ENCODE measurements at places on chromosomes 7 and 10.

GRCh38 chr10:97598407-97599271 is 9.1 kb downstream of the C10orf62 start:
- no peak for DNase-seq

- DNase-seq: no peak
These were observed 15.3 kb downstream of the CCDC7 start for GRCh38 chr10:32461203-32461602.

GRCh38 chr7:139669106-139670061 is 108.4 kb downstream of the HIPK2 start:
- no peak for DNase-seq

DNA sequence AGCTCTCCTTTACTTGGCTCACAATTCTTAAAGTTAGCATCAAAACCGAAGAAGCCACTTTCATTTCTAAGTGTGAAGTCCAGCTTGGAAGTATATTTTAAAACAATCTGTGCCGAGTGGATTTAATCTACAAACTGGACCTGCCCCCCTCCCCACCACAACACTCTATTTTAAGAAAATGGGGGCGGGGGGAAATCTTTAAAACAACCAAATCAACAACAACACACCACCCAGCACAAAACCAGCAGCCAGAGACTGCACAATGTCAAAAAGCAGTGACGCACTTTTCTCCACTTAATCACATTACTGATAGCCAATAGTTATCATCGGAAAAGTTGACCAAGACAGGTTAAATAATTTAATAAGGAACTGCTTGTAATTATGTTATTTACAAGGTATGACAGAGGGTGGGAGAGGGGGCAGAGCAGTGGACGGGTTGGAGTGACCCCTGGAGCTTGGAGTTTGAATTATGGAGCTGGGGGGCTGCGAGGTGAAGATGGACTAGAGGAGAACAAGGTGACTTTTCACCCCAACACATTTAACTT is 2.8 kb downstream of the EBF3 start:
- no peak for DNase-seq

GRCh38 chr7:147400925-147401324 is 1189.6 kb upstream of the C7orf33 start:
- no peak for DNase-seq

- DNase-seq: no peak
These were observed 71.7 kb downstream of the MYL10 start for GRCh38 chr7:101557421-101557820.

DNA sequence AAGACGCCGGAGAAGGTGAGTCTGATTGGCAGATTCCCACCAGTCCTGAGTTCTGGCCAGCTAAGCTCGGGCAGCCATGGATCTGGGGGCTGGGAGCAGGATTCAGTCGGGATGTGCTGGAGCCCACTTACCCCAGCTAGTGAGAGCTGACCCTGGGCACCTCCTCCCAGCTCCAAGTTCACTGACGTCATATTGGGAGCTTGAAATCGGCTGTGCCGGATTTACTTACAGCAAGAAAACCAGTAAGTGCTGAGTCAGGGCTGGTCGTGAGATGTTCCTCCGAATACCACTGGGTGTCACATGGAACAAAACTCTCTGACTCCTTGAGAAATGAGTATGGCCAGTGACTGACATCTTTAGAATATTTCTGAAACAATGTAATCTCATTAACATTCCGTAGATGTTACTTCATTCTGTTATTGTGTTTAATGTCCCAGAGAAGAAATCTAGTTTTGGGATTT is 621.2 kb downstream of the SDK1 start:
- no peak for DNase-seq

GRCh38 chr7:1530946-1531262 is 402 bp downstream of the MAFK start:
- DNase-seq: no peak

- no peak for DNase-seq
These were observed 61.8 kb downstream of the EEPD1 start for GRCh38 chr7:36214608-36215456.

DNA sequence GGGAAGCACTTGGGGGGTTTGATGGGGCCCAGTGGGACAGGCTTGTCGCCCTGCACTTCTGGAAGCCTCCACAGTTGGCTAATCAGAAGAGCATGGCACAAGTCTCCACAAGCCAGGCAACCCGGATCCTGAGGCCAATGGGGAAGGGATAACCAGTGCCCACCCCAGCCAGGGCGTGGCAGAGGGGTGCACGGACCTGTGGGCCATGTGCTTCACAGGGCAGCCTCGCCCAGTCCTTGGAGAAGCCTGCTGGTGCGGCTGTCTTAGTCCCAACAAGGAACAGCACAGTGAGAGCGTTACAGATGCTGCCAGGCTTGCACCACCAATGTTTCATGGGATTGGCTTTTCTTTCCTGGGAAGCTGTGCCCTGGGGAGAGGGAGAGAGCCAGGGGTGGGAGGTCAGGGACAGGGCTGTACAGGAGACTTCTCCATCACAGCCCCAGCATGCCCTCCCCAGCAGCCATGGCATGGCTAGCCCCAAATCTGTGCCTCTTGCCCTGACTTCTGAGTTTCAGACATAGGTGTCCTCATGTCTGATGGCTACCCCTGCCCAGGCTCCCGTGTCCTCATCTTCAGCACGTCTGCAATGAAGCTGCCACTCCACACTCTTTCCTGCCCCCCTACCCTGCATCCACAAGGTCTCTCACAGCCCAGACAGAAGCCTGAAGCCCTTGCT is 116.0 kb downstream of the PTPN20 start:
- DNase-seq: no peak

- no peak for DNase-seq
These were observed 870.5 kb downstream of the LRMDA start for GRCh38 chr10:76301950-76302349.

DNA sequence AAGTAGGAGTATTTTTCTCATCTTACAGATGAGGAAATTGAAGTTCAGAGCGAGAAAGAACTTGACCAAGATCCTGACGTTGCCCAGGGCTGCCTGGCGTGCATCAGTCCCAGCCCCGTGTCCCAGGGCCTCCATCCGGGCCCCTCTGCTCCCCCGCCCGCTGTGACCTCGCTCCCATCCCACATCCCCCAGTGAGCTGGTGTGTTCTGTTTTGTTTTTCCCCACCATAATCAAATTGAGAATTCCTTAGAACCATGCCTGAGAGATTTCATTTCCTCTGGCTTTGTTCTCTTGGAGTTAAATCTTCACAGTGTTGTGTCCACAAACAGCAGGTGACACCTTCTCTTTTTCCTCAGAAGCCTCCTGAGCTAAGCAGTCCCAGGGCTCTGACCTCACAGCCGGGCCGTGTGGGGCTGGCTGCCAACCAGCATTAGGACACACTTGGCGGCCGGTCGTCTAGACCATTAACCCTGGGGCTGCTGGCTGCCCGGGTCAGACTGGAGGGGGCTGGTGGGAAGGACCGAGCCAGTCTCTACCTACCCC is 44.3 kb downstream of the PFKP start:
- DNase-seq: no peak

- DNase-seq: peak; percentile 72
These were observed 11.5 kb upstream of the OGA start for GRCh38 chr10:101829561-101830315.

- no peak for DNase-seq
These were observed 108.7 kb downstream of the NRBF2 start for GRCh38 chr10:63241841-63242281.

DNA sequence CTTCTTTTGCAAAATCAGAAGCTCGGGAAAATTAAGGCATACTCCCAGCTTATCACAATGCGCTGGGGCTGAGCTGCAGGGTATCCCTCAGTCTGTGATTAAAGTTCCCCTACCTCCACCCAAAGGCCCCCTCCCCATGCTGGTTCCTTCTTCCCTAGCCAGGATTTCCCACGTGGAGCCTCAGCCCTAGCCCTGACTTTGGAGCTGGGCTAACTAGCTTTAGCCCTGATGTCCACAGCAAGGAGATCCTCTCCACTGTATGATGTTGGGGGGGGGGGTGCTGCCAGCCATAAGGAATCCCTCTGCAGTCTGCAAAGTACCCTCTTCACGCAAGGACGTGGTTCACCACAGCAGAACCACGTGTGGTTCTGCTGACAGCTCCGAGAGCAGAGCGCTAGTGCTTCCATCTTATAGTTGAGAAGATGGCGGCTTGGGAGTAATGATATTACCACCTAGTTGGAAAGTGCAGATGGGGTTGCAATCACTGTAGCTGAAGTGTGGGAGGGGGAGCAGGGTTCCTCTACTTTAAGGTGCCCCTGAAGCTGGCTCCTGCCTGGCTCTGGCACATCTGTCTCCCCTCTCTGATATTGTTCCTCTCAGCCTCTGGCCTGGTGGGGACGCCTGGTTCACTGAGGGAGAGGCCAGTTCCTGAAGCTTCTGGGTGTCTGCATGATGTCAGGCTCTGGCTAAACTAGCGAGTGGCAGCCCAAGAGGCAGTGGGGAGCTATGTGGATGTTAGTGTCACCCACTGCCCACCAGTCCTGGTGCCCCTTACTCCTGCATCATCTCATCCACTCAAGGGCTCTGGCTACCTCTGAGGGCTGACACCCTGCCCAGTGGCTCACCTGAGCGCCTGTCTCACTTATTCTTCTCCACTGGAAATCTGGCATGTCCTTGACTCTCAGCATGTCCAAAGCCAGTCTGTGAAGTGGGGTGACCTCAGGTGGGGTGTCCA is 270.7 kb downstream of the RPS24 start:
- no peak for DNase-seq

DNA sequence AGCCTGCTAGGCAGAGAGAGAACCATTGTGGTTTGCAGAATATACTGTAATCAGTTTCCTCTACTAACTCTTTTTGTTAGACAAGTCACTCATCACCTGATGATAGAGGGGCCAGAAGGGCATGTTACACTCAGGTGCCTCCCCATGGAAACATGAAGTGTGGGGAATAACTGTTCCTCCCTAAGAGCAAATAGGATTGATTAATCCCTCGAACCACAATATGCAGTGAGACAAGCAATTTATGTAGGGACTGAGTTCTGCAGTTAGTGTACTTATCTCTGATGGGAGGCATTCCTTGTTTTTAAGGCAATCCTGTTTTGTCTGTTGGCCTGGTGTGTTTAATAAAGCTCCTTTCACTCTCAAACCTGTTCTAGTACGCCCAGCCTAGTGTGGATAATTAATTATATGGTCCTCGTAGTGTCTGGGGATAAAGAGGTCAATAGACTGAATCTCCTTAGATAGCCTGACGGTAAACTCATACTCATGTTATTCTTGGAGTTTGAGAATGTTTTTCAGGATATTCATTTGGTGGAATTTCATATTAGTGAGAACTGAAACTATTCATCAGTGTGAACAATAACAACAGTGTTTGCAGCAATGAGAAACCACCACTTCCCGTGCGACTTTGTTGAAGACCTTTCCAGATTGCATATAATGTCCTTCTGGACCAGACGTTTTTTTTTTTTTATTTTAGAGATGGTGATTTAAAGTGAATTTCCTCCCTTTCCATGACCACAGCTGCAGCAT is 344.8 kb upstream of the FZD8 start:
- no peak for DNase-seq
